ENCODE measurements at places on chromosomes 7 and 10.

DNA sequence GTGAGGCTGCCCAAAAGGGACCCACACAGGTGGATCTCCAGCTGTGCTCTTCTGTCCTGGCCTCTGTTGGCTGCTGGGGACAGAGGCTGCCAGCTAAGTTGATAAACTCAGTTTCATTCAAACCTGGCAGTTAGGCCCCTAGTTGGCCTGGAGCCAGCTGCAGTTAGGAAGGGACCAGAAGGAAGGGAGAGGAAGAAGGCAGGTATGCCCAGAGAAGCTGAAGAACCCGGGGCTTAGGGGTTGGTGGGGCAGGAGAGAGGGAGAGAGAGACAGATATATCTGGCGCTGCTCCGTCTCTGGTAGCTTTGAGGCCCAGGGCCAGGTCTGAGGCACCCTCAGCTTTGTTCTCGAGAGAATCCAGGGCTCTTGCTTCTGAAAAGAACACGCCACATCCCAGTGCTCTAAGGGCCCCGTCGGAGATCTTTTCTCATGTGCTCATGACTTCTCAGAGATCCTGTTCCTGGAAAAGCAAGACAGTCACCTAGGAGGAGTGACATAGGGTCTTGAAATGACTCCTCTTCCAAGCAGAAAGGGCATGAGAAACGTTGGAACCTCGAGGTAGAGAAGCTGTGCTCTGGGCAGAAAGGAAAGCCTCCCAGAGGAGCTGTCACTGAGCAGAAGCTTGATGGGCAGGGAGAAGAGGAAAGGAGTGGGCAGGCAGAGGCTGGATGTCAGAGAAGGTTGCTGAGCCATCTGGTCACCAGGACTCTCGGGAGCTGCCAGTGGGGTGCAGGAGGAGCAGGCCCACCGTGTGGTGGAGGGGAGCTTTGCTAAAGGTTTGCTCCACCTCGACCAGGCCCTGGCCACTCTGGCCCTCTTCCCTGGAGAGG is 153.6 kb downstream of the ARHGAP21 start:
- DNase-seq, result no peak

GRCh38 chr7:19066170-19066569 is 51.3 kb downstream of the TWIST1 start:
- DNase-seq, result no peak

DNA sequence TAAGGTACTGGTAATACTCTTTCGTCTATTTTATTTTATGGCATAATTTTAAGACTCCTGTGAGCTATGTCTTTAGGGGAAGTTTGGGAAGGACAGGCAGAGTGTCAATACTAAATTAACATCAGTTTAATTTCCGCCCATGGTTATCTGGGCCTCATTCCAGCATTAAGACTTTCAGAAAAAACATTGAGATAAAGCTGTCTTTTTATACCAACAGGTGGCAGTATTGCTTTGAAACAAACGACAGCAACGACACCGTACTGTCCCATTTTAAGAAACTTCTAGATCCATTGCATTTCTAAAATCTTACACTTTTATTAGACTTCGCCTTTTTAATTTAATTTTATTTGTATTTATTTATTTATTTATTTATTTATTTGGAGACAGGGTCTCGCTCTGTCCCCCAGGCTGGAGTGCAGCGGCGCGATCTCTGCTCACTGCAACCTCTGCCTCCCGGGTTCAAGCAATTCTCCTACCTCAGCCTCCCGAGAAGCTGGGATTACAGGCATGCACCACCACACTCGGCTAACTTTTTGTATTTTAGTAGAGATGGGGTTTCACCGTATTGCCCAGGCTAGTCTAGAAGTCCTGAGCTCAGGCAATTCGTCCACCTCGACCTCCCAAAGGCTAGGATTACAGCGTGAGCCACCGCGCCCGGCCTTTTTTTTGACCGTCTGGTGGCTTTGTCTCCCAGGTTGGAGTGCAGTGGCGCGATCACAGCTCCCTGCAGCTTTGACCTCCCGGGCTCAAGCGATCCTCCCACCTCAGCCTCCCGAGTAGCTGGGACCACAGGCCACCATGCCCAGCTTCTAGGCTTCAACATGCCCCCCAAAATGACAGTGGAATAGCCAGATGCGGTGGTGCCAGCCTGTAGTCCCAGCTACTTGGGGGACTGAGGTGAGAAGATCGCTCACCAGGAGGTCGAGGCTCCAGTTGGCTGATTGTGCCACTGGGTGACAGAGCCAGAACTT is 78.7 kb upstream of the C1GALT1 start:
- DNase-seq, result no peak

DNA sequence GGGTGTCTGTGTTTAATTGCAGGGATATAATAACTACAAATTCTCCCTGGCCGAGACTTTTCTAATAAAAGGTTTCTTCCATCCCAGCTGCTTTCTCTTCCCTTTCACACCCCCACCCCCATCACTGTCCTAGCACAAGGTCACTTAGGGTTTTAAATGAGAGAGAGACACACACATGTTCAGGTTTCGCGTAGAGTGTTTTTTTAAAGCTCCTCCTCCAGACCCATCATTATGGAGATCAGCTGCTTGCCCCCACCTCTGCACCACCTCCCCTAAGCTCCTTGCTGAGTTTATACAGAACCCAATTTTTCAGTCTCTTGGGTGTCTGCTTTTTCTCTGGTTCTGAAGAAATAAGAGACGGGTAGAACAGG is 18.6 kb downstream of the LRMDA start:
- no peak for DNase-seq

DNA sequence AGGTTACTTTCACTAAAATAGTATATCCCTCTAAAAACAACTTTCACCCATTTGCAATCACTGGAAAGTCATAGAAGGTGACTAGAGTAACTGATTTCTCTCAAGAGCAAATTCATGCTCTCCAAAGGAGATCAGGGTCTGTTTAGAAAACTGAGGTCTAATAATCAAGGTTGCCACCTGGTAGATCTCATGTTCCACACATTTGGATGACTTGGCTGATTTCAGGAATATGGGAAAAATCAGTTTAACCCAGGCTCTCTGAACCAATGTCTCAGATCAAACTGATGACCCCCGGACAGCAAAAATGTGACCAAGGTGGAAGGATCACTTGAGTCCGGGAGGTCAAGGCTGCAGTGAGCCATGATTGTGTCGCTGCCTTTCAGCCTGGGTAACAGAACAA is 562.4 kb upstream of the C7orf33 start:
- DNase-seq, result no peak

- no peak for DNase-seq
Measured at GRCh38 chr10:133094286-133094685, 6.6 kb downstream of the ADGRA1 start.

DNA sequence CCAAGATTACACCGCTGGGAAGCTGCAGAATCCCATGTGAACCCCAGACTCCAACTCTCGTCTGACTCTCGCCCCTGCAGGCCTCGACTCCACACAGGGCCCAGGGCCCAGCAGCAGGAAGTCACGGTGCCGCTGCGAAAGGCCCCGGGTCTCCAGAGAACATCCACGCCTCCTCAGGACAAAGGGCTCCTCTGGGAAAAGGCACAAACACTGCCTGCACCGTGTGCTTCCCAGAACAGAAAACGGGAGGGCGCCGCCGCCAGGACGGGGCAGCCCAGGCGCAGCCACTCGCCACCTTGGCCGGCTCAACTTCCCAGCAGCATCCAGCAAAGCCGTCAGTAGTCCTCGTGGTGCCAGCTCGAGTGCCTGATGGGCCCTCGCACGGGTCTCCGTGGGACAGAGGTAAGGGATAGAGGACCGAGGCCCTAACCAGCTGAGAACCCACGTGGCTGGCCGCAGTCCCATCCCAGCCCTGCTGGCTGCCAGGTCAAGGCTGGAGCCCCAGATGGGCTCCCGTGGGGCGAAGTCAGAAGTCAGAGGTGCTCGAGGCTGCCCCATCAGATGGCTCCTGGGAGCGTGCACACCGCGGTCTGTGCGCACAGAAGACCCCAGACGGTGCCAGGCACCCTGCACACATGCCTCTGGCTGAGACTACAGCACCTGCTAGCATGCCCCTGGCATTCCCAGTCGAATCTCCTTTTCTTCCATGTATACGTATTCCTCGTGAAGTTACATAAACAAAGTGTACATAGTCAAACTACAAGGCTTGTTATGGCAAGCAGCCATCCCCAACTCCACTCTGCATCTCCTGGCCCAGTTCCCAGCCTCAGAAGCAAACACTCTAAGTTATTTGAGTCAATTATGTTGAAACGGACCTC is 60.2 kb downstream of the MAD1L1 start:
- no peak for DNase-seq

DNA sequence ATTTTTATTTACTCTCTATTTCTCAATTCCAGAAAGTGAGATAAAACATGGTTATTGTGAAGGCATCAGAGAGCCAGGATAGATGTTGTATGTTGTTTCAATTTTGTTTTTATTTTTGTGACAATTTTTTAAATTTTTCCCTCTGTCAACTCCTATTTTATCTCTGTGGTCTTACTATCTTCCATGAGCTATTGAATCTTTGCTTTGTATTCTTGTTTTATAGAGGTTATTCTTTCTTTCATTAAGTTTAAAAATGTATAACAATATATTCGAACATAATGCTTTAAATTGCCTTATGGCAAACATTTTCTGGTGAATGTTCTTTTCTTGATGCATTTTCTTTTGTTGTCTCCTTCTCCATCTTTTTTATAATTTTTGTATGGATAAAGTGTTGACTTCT is 78.4 kb downstream of the POU6F2 start:
- DNase-seq, result no peak
